Right ventricle myocardium inferior (tissue), 1 donor: ENCODE measurements at places on chromosomes 1 and 21. TPM values are rescaled to one million over a fixed set of nuclear protein-coding genes. Genes with fewer than 3 reads are reported as not detected.

DNA sequence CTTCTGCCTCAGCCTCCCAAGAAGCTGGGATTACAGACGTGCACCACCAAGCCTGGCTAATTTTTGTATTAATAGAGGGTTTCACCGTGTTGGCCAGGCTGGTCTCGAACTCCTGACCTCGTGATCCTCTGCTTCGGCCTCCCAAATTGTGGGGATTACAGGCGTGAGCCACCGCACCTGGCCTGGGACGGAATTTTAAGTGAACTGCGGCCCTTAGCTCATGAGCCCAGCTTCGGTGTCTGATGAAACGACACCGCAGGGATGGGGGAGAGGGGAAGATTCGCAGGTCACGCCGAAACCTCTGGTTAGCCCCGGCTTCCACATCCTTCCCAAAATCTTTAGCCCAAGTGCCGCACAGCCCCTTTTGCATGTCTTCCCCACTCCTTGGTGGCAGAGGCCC is 39.1 kb downstream of the LRRC3 start:
- no peak for DNase-seq

GRCh38 chr21:46308431-46308830 is 15.2 kb downstream of the C21orf58 start:
- no peak for DNase-seq

Gene SUSD4
- total RNA-seq: 8.7 TPM

Gene OR6N1
- total RNA-seq: not detected

GRCh38 chr1:106937104-106937503 is 119.4 kb upstream of the PRMT6 start:
- DNase-seq: no peak

DNA sequence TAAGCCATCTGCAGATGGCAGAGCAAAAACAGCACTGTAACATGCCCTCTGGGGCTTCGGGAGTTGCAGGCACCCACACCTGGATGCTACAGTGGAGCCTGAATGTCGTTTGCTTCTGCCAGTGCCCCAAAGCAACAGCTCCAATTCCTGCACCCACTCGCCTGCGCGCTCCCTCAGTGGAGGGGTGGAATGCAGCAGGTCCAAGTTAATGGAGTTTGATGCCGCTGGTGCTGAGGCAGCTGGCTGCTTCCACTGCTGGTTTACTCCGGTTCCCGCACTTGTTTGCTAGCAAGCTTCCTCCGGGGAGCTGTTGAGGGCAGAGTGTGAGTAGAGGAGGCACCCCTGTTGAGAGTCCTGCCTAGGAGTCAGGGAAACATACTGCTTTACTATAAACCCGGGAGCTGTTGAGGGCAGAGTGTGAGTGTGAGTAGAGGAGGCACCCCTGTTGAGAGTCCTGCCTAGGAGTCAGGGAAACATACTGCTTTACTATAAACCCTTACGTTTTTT is 584.0 kb upstream of the TMPRSS15 start:
- peak; percentile 40 for DNase-seq

GRCh38 chr1:63780565-63780964 is 6.7 kb downstream of the ROR1 start:
- no peak for DNase-seq
